ENCODE measurements at places on chromosomes 5 and 9. TPM values are rescaled to one million over a fixed set of nuclear protein-coding genes. Genes with fewer than 3 reads are reported as not detected.
A peak's percentile ranks its signal among the peaks of the same experiment; 100 is the strongest.

GRCh38 chr9:113219969-113220368 lies 1.1 kb downstream of the FKBP15 start:
- DNase-seq = peak; percentile 64

DNA sequence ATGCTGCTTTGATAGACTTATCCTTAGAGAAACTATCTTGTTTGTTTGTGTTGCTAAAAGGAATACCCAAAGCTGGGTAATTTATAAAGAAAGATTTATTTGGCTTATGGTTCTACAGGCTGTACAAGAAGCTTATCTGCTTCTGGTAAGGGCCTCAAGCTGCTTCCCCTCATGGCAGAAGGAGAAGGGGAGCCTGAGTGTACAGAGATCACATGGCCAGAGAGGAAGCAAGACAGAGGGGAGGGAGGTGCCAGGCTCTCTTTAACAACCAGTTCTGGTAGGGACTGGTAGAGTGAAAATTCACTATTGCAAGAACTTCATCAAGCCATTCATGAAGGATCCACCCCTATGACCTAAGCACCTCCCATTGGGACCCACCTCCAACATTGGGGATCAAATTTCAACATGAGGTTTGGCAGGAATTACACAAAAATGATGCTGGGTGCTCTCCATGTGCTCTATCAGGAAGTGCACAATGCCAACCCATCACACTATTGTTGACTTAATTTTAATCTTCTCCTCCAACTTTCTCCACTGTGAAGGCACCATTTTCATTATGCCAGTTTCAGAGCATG lies 115.1 kb upstream of the SHB start:
- DNase-seq = peak; percentile 47

- DNase-seq = no peak
Measured at GRCh38 chr5:107199756-107200155, 471.0 kb downstream of the EFNA5 start.

GRCh38 chr5:39328731-39329130 lies 35.6 kb downstream of the C9 start:
- no peak for DNase-seq

- DNase-seq = no peak
Measured at GRCh38 chr9:76883341-76883855, 22.5 kb downstream of the PRUNE2 start.

DNA sequence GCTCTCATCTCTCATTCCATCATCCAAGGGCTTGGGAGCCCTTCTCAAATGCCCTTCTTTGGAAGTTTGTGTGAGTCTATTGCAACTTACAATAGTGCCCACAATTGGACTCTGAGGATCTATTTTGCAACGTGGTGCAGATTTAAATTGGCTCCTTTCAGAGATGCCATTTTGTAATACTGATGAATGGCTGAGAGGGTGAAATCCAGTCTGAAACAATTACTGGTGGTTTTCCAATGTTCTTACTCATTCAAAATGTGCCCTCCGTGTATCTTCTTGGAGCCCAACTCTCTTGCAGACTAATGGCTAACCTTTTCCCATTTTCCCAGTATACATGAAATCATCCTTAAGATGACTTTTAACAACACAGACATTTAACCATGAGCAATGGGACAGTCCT lies 6.1 kb downstream of the ZNF462 start:
- DNase-seq = peak; percentile 76

GRCh38 chr5:93874491-93874890 lies 133.1 kb upstream of the POU5F2 start:
- DNase-seq = peak; percentile 22

DNA sequence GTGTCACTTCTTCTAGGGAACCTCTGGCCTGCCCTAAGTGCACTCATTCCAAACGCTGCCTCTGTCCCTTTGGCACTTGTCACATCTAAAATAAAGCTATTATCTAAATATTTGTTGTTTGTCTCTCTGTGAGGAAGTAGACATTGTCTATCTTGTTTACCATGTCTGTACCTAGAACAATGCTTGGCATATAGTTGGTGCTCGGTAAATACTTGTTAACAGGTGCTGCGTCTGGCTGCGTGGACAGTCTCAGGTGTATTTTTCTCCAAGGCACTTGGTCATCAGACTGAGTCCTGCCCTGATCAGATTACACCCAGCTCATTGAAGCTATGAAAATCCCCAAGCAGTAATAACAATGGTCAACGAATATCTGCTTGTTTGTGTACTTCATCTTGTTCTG lies 174.9 kb upstream of the SMIM23 start:
- no peak for DNase-seq

GRCh38 chr5:98308960-98309359 lies 464.5 kb upstream of the RGMB start:
- peak; percentile 22 for DNase-seq

DNA sequence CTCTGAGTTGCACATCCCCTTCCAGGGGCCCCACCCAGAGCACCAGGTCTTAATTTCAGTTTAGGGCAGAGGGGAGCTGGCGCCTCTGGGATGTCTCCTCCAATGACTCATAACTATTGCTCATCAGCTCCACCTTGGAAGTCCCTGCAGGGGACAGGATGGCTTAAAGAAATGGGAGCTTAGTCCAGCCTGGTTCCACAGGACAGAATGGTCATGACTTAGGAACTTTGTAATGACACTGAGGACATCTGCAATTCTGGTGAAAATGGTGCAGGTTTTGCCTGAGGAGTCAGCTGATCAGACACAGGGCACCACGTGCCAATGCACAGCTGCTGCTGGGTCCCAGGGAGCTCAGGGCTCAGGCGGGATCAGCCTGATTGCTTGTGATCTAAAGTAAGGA lies 16.4 kb upstream of the PPP1R26 start:
- peak; percentile 33 for DNase-seq

DNA sequence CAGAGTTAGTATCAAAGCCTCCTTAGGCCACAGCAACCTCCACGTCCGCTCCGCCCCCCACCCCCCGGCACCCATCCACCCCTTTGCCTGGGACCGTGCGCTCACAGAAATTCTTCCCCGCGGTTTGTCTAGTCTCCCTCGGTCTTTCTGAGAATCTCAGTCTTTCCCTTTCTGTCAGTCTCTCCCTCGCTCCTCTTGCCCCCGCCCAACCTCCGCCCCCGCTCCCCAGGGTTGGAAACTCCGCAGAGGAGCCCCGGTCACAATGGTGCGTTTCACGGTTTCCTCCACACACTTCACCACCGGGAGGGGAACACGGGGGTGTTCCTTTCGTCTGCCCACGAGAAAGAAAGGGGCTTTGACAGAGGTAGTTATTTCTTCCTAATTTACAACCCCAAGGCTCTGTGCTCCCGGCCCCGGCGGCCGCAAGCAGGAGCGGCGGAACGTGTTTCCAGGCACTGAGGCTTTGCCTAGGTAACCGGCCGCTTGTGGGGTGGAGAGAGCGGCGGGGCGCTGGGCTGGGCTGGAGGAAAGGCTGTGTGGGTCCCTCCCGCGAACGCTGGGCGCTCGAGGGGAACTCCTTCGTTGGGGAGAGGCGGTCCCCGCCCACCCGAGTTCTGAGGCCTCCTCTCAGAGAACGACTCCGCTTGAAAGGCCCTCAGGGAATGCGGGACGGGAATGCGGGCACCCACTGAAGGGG lies 2.1 kb downstream of the NR4A3 start:
- no peak for DNase-seq

DNA sequence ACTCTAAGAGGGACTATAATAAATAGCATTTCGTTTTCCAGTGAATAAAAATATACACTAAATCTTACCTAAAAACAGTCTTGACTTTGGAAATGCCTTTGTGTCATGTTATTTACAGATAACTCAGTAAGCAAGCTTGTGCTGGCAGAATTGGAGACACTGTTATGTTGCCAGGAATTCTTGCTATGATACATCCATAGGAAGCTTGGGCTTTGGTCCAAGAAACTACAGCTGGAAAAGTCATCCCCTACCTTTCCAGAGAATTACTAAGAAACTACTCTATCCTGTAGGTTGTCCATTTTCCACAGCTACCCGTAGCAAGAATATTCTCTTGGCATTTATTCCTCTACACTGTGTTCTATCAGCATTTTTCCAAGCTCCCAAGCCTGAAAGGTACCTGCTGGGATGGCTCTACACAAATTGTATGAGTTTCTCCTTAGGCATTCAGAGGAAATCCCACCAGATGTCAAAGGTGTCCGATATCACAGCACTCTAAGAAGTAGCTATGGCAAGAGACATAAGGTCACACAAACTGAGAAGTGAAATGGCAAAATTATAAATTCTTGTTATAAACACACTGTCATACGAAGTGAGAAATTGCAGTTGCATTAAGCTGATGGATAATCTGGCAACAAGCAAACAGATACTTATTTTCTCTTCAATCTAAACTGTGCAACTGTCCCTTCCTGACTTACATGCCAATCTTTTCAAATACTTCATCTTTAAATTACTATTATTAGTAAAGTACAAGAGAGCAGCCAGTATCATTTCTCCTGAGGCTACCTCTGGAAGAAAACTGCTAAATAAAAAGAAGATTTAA lies 68.5 kb downstream of the MCTP1 start:
- DNase-seq = no peak

GRCh38 chr9:128088253-128088945 lies 20.4 kb downstream of the SLC25A25 start:
- DNase-seq = no peak

DNA sequence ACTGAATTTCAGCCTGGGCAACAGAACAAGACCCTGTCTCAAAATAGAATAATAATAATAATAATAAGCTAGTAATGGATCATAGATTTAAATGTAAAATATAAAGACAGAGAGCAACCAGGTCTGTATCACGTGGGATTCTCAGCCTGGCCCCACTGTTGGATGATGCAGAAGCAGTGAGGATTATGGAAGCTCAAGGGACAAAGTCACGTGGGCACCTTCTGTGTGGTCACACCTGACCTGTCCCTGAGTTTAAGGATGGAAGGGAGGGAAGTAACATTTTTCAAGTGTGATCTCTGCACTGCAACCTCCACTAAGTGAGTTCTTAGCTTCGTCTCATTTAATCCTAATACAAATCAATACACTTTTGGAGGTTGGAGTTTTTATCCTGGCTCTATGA lies 212.5 kb upstream of the IER5L start:
- DNase-seq = no peak

DNA sequence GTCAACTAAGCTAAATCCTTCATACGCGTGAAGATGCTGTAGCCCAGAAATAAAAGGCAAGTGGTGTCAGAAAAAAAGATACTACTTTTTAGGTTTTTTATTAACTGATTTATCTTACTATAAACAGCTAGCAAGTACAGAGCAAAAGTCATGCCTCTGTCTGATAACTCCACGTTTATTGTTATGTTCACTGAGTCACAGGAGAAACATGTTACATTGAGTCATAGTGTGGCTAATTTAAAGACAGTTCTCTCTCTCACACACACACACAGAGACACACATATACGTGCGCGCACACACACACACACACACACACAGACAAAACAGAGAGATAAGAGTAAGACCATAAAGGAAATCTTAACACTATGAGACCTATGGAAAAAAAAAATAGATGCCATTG lies 770.0 kb upstream of the CDH10 start:
- DNase-seq = no peak

- DNase-seq = no peak
Measured at GRCh38 chr9:98280574-98280973, 25.1 kb upstream of the TBC1D2 start.

GRCh38 chr5:137205231-137206027 lies 293.7 kb downstream of the SPOCK1 start:
- DNase-seq = peak; percentile 47

DNA sequence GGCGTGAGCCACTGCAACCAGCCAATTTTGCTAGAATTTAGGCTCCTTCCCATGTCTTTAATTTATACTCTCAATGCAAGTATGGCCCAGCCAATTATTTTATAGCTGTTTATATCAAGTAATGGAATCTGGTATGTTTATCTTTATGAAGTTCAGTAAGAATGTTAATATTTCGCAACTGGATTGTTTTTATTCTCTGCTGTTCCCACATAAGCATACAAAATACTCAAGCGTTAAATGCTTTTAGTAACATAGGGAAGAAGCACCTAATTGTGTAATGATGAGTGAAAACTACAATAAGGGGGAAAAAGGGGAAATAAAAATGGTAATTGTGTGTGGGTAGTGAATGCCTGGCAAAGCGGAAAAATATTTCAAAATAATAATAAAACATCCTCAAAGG lies 21.3 kb downstream of the PWWP2A start:
- no peak for DNase-seq

DNA sequence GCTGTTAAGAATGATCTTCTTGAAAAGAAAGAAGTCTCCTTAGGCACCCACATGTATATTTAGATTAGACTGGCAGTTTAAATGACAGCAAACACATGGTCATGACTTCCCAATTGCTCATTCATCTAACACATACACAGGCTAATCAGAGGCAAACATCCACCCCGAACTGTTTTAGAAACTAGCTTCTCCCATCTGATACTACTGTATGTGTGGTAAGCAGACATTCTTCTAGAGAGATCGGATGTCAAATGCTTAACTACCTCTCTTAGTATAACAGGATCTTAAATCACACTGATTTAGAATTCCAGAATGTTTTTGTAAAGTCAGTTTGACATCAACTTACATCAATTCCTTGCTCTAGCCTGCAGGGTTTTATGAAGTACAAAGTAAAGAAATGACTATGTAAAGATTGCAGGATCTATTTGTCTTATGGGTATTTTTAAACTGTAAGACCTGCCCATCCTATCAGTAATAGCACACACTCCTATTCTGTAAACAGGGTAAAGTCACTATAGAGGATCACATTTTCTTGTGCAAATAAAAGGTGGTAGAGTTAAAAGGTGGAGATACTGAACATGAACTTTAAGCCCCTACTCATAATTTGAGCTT lies 239.7 kb downstream of the MLLT3 start:
- DNase-seq = peak; percentile 41

- no peak for DNase-seq
Measured at GRCh38 chr5:114418176-114419066, 56.6 kb downstream of the KCNN2 start.

DNA sequence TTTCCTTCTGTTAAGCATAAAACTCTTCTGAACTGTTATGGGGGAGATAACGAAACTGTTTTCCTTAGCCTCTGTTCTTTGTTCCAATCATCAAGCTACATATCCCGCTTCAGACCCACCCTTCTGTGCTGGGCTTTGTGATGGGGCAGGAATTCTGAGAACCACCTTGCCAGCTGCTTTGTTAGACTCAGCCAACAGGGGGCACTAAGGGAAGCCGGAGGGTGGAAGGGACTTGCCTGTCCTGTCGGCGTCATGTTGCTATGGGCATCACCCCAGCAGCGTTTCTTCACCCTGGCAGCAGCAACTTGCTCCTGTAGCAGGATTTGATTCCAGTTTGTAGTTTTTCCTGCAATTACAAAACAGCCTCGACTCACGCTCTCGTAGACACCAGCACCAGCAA lies 169.1 kb downstream of the CAAP1 start:
- DNase-seq = peak; percentile 16

The ZDHHC11B gene
- total RNA-seq = not detected

The CMYA5 gene
- 2.8 TPM for total RNA-seq

The KCNT1 gene
- not detected for total RNA-seq

The CYLC2 gene
- total RNA-seq = not detected

The OR2S2 gene
- total RNA-seq = not detected

The PHF24 gene
- not detected for total RNA-seq

The LYRM7 gene
- total RNA-seq = 10.0 TPM

The GABBR2 gene
- total RNA-seq = 0.17 TPM

The NR5A1 gene
- total RNA-seq = not detected

The GLRA1 gene
- total RNA-seq = not detected

The SLC26A2 gene
- total RNA-seq = 100.0 TPM

The FBN2 gene
- total RNA-seq = 24.5 TPM

The TMEM167A gene
- total RNA-seq = 67.7 TPM
